Mucosa of gallbladder (tissue), 1 donor: ENCODE measurements at places on chromosomes 16 and 17. TPM values are rescaled to one million over a fixed set of nuclear protein-coding genes. Genes with fewer than 3 reads are reported as not detected.

DNA sequence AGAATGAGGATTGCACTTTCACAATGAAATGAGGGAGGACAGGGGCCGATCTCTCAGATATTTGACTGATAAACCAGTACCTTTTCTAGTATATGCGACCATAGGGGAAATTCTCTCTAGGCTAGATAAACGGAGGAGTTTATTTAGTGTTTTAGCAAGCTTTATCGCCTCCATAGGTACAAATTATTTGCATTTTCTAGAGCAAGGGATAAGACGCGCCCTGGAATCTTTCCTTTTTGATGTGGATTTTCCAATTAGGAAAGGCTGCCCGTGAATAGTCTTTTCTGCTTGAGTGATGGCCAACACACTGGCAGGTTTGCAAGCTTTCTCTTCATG is 351 bp upstream of the GDPD1 start:
- no peak for DNase-seq

GRCh38 chr16:77993111-77993985 is 29.0 kb upstream of the CLEC3A start:
- peak; percentile 23 for DNase-seq

DNA sequence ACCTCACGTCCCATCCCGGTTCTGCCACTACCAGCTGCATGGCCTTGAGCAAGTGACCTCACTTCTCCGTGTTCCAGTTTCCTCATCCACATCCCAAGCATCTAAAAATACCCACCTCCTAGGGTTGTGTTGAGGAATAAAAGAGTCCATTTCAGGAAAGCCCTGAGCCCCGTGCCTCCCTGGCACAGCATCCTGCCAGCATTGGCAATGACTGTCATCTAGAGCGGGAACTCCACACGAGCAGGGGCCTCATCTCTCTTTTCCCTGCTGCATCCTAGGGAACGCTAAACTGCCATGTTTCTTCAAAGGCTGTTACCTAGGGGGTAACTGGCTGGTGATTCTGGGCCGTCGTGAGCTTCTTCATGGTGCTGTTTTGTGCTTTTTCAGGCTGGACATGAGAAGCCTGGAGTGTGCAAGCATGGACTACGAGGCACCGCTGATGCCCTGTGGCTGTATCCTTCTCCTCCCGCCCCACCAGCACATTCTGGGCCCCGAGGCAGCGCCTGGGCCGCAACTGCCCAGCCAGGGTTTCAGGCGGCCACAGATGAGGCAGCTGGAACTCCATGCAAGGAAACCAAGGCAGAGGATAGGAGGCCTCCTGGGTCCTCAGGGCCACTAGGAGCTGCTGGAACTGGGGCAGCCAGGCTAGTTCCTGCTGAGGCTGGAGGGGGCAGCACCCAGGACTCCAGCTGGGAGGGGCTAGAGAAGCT is 221.4 kb downstream of the KATNIP start:
- DNase-seq = no peak

GRCh38 chr17:43655693-43656255 is 5.9 kb downstream of the MEOX1 start:
- no peak for DNase-seq

DNA sequence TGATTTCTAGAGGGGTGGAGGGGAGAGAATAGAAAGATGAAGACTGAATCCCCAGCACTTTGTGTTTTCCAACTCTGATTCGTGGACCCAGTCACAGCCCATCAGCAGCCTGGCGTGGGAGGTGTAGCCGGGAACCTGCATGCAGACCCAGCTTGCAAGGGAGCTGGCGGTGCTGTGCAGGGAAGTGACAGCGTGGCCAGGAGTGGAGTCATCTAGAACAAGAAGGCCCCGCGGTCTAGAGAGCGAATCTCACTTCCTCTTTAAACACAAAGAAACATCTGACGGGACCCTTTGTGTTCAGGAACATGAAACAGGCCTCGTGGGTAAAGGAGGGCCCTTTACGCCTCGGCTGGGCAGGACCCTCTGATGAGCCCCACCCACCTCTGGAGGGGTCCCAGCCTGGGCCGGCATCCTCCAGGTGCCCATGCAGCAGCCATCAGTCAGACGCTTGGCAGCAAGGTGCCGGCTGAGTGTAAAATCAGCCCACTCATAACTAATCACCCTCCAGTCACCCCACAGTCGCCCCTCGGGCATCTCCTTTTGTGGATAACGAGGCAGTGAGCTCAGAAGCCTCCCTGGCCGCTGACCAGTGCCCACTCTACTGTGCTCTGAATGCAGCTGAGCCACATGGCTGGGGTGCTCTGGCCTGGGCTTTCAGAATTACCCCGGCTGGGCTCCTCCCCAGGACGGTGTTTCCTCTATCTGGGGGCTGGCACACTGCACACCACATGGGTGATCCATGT is 4.4 kb downstream of the SNAI3 start:
- DNase-seq = no peak

GRCh38 chr16:396199-396598 is 800 bp upstream of the NME4 start:
- no peak for DNase-seq

Gene ABCC6
- 27.5 TPM for total RNA-seq

Gene DNAH2
- 0.95 TPM for total RNA-seq
